SK-N-MC (cell line): ENCODE measurements at places on chromosomes 3 and 15.

DNA sequence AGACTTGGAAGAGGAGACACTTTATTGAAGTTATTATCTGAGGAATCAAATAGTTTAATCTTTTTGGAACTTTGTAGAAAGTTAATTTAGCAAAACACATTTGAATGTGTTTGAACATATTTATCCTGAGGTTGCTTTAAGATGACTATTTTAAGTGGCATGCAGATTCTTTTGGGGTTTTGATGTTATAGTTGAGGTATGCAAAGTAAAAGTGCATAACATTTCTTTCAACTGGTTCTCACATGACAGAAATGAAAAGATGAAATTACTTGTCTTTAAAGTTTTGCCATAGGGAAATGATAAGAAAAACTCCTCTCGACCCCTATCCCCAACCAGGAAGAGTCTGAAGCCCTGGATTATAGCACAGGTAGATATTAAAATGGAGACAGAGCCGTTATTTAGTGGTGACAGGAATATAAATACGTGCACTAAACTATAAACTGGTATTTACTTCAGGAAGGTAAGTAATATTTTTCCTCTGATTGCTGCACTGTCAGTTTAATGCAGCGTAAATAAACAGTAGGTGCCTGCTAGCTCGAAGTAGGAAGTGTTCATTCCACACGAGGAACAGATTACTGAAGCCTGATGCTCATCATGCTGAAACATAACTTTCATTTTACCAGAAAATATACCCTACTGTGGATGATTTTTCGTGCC is 15.1 kb upstream of the SATB1 start:
- no peak for DNase-seq

GRCh38 chr3:102124704-102125103 is 275.4 kb downstream of the NFKBIZ start:
- DNase-seq, result no peak

GRCh38 chr3:189944285-189945145 is 176.2 kb downstream of the P3H2 start:
- DNase-seq, result no peak

DNA sequence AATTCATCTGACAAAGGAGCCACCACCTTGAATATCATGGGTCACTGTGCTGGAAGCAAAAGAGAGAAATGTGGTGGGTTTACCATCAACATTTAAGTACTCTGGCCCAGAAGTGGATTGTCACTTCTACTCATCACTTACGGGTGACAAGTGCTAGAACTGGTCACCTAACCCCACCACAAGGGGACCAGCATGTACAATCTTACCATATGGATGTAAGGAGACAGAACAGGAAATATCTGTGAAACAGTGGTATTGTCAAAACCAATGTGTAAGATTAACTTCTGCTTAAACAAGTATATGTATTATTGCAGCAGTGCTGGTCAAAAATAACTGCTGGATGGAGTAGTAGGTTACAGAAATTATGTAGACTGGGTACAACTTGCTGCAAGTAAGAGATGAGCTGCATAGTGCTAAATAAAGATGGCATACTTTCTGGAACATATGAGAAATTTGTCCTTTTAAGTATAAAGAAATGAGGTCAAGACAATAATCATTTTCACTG is 171.8 kb downstream of the POTEB3 start:
- no peak for DNase-seq

DNA sequence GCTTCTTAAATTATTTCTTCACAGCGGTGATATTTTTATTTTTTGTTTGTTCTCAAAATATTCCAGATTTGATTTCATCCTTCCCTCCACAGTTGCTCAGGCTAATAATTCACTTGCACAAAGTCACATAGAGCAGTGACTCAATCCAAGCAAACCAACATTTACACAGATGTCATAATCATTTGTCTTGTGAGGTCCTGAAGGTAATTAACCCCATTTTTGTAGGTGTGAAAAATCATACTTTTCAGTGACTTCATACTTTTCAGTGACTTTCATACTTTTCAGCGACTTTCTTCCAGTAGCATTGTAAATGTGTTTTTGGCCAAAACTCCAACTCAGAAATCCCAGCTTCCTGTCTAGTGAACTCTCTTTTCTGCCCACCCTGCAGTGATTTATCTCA is 32.1 kb downstream of the CD200 start:
- no peak for DNase-seq

DNA sequence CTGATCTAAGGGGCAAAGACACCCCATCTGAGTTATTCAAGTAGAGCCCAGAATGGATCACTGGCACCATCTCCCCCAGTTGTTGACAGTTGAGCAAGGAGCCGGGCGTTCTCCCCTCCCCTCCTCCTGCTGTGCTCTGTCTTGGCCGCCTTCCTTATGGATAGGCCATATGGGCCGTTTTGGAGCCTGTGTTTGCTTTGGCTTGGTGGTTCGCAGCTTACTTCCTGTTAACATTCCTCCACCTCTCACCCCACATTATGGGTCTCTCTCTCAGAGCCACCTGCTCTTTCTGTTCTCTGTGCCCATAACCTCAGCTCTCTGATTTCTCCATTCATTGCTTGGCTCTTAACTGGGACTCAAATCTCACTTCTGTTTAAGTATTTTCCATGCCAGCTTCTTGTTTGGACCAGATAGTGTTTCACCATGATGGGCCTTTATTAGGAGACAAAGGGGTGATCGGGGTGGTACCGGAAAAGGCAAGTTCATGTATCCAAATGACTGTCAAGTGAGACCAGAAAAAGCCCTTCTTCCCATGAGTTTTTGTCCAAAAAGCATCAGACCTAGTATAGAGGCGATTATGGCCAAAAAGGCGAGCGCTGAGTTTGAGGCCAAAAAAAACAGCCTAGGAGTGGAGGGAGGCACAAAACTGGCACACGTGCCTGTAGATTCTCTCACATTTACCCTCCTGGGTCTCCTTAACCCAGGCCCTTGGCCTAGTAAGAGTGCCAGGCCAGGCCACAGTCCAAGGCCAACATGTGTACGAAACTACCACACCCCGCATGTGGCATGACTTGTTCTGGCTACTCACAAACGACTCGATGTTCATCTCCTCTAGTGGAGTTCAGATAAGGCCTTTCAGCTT is 62.6 kb downstream of the DUT start:
- no peak for DNase-seq

DNA sequence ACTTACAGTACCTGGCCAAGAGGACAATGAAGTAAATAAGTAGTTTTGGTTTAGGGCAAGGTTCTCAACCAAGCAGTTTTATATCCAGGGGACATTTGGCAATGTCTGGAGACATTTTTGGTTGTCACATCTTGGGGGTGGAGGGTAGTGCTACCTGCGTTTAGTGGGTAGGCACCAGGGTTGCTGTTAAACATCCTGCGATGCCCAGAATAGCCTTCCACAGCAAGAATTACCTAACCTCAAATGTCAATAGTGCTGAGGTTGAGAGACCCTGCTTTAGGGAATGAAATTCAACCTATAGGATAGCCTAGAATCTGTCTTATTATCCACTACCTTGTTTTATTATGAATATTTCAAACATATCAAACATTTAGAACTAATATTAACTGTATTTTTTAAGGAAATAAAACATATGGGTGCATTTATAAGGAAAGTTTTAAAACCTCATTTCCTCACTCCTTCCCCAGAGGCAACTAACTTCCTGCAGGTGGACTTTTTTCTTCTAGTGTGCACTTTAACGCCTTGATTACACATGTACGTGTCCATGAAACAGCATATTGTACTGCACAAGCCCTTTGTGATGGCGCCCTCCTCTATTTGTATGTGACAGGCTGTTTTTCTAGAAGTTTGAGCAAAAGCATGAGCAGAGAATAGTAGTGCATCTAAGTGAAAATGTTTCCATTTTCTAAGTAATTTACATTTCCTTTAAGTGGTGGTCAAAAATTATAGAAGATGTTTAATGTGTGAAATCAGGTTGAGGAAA is 57.1 kb downstream of the TRAK1 start:
- no peak for DNase-seq

- DNase-seq, result no peak
Observed at GRCh38 chr15:49439678-49440395, 16.8 kb downstream of the FGF7 start.

DNA sequence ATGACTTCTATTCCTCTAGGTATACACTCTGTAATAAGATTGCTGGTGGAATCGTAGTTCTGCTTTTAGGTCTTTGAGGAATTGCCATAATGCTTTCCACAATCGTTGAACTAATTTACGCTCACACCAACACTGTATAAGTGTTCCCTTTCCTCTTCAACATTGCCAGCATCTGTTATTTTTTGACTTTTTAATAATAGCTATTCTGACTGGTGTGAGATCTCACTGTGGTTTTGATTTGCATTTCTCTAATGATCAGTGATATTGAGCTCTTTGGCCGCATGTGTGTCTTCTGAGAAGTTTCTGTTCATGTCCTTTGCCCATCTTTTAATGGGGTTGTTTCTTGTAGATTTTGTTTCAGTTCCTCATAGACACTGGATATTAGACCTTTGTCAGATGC is 12.8 kb downstream of the NXPE3 start:
- DNase-seq, result no peak

GRCh38 chr3:23489300-23490158 is 286.4 kb downstream of the UBE2E2 start:
- DNase-seq, result no peak

- no peak for DNase-seq
Observed at GRCh38 chr15:59051873-59052861, 52.8 kb upstream of the CCNB2 start.

- DNase-seq, result peak; percentile 47
Observed at GRCh38 chr3:194468086-194468485, 18.7 kb downstream of the ATP13A3 start.

DNA sequence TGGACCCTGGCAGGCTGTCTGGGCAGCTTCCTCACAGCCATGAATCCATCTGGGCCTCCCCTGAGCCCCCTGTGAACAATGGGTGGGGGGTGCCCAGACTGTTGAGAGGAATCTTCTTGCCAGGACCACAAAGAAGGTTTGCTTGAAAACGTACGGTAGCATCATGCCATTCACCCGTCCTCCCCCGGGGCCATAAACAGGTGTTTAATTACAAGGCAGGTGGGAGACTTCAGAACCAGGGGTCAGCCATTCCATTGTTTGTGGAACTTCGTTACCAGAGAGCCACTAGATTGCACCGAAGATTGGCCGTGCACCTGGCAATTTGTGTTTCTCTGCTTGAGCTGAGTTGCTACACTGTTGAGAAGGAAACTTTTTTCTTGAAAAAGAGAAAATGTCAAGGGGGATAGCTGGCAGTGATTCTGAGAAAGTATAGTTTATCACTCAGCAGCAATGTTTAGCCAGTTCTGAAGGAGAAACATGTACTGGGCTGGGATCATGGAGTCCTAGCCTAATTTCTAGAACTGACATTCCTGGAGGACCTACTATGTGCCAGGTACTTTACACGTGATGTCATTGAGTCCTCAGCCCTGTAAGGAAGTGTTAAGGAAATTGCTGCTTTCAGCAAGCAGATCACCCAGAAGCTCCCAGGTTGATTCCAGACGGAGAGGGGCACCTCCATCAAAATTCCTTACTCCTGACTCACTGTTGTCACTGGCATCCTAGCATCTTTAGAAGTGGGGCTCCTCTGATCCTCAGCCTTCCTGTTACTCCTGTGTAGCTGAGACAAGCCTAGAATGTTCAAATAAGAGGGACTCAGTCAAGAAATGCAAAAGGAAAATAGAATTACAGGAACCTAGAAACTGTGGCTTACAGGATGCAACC is 103.8 kb upstream of the UBE2E1 start:
- no peak for DNase-seq

GRCh38 chr3:66362541-66362941 is 138.3 kb downstream of the LRIG1 start:
- no peak for DNase-seq

- no peak for DNase-seq
Observed at GRCh38 chr15:23855947-23856346, 168.8 kb upstream of the NDN start.

- DNase-seq, result no peak
Observed at GRCh38 chr3:123385001-123385401, 63.9 kb downstream of the ADCY5 start.

DNA sequence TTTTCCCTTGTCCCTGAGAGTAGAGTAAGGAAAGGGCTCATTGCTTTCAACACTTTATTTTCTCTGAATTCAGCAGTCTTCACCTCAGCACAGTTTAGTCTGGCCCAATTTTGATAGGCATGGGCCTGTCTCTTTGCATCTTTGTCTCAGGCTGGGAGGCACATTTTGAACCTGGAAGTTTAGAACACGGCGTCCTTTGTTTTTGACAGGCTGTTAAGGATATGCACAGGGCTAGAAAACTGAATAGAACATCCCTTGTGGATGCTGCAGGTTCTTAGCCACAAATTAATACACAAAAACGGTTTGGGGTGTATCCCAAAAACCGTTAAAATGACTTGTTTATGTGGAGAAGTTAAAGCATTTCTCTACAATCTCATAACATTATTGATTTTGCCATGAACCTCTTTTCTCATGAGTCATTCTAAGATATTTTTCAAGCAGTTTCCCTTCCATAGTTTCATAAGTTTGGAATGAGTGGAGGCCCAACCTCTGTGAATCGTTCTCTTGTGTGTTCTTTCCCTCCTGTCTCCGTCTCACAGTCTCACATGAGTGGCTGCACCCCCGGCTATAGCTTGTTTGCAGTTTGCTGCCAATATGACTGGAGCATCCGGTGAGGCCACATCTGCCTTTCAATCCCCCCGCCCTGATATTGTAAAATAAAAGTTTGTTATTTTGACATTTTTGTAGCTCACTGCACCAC is 192.9 kb upstream of the EIF1B start:
- no peak for DNase-seq

DNA sequence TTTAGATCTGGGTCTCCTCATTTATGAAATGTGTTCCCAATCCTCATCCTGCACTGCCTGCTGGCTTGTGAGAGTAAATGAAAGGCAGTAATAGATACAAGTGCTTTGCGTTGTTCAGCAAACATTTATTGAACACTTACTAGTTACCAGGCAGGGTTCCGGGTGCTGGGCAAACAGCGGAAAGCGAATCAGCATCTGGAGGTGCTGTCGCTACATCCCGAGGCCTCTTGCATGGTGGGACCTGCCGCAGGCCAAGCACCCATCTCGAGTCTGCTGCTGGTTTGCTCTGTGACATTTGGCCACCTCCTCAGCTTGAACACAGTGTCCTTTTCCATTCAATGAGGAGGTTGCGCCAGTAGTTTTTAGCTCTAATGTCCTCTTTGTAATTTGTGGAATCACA is 24.8 kb downstream of the TRAK1 start:
- DNase-seq, result no peak

DNA sequence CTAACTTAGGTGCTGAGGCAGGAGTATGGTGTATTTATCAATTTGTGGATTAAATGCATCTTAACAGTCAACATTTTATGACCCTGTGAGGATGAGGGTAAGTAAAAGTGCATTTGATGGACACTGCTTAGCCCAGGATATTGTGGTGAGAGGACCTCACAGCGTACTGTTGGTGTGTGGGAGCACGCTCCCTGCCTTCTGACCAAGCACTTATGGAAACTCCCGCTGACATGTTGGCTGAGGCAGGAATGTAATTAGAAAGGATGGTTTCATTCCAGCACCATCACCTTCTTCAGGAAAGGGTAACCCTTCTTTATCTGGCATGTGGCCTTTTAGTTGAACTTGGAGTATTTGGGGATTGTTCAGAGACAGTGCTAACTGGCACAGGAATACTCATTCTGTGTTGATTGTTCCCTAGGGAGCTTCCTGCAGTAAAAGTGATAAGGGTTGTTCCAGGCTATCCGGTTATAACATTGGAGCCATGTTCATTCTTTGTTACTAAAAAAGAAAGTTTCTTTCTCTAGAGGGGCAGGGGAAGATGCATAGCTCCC is 11.7 kb upstream of the FSTL1 start:
- no peak for DNase-seq

GRCh38 chr15:55060836-55061235 is 135.9 kb downstream of the RSL24D1 start:
- DNase-seq, result no peak

GRCh38 chr3:133763797-133764683 is 17.8 kb downstream of the TF start:
- no peak for DNase-seq

- DNase-seq, result no peak
Observed at GRCh38 chr3:53709860-53710674, 136.2 kb downstream of the CHDH start.
